ENCODE measurements at places on chromosomes 7 and 10.
A peak's percentile ranks its signal among the peaks of the same experiment; 100 is the strongest.

DNA sequence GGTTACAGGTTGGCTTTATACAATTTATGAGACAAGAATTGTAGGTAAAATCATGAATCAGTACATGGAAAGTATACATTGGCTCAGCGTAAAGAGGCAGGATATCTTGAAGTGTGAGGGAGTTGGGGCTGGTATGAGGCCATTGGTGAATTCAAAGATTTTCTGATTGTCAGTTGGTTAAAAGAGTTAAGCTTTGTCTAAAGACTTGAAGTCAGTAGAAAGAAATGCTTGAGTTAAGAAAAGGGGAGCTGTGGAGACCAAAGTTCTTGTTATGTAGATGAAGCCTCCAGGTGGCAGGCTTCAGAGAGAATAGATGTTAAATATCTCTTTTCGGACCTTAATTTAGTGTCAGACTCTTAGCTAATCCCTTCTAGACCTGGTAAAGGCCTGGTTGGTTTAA lies 341.0 kb downstream of the GALNT17 start:
- no peak for DNase-seq

DNA sequence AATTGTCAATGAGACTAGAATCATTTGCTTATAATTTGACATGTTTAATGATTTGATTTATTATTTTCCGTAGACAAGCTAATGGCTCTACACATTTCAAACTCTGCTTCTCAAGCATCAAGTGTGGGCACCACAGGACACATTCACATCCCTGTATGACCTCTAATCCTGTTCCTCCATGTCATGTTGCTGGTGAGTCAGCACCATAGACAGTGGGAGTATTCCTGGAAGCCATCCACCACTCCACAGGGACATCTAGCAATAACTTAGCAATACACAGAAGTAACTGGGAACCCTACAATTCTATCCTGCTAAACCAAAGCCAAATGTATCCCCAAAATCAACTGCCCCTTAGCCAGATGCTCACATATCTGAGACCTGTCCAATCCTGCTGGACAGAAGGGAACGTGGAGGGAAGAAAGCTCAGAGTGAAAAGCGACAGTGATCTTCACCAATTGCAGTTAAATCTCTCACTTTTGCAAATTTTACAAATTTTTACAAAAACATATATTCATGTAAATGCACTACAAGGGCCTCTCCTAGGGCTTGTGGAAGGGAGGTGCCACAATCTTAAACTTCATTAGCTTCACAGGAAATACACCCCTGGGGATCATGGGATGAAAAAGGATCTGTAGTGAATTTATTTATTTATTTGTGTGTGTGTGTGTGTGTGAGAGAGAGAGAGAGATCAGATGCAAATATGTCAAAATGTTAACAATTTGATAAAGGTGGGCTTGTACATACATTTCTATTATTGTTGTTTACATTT lies 126.5 kb downstream of the GFRA1 start:
- DNase-seq: no peak

GRCh38 chr10:88810196-88810961 lies 7.8 kb downstream of the LIPM start:
- peak; percentile 63 for DNase-seq

DNA sequence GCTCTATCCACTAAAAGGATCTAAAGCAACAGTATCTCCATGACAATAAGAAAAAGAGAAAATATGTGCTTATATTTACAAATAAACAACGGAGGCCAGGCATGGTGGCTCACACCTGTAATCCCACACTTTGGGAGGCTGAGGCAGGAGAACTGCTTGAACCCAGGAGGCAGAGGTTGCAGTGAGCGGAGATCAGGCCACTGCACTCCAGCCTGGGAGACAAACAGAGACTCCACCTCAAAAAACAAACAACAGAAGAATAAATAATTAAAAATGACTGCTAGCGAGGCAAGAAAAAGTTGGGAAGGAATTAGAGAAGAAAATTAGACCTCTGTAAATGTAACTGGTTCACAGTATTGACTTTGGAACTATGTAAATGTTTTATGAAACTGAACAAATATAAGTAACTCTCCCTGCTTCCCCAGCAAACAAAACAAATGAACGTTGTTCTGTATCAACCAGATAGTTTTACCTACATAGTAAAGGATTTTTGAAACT lies 17.1 kb downstream of the TRIM24 start:
- no peak for DNase-seq

DNA sequence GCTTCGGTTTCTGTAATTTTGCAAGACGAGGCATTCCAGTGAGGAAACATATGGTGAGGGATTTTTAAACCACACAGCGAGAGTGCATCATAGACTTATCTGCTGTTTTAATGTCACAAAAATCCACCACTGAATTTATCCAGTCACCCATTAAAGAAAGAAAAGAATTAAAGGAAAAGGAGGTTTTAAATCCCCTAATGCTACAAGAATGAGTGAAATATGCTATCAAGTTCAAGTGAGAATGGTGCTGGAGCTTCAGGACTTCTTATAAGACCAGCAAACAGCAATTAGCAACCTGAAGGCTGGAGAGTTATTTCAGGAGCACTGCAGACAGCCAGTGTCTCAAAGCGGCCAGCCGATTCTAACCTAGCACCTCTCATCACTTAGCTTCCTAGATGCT lies 439.1 kb upstream of the MGMT start:
- no peak for DNase-seq

DNA sequence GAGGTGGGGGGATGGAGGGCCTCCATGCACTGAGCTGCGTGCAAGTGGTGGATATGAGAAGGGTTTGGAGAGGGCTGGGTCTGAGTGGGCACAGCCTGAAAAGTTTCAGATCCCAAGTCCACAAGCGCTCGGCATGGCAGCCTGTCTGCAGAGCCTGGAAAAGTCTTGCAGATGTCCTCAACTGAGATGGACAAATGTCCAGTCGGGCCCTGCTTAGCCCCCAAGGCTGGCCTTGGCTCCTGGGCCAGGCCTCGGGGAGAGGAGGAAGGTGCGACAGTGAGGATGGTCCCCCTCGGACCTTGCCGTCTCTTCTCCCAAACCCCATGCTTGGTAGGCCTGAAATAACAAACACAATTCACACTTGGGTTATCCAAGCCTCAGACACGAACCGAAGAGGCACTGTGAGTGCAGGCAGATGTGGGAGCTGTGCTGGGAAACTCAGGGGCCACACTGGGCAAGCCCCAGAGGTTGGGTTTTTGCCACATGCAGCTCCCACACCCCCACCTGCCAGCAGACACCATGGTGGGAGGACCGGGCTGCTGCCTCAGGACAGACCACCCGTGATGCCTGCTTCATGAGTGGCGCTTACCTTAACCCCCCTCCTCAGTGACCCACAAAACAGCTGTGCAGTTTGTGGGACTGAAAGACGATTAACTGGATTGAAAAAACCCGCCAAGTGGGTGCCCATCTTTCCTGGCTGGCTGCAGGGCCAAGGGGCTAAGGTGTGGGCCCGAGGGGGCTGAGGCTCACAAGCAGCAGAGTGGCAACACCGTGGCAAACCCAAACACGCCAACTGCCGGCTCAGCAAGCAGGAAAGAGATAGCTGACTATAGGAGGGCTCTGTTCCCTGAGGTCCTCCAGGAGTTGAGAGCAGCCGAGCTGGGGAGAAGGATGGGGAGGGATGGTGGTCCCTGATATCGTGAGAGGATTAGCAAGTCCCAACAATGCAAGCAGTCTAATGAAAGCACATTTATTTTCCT lies 156.8 kb downstream of the RNF216 start:
- DNase-seq: no peak

DNA sequence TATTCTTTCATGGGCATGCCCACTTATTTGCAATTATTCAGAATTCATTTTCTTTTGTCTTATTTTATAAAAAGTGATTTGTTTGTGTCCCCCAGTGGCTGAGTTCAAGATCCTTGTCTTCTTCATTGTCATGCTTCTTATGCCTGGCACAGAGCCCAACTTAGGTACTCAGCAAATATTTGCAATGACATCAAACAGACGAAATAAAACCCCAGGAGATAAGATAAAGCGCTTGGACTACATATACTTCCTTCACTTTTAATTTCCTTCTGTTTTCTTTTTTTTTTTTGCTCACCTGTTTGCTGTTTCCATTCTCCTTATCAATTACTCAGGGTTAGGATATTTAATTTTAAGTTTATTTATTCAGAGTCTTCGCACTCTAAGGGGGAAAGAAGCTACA lies 225.0 kb downstream of the SDHAF3 start:
- no peak for DNase-seq

GRCh38 chr10:84179059-84179710 lies 5.6 kb downstream of the GPR15LG start:
- peak; percentile 77 for DNase-seq

DNA sequence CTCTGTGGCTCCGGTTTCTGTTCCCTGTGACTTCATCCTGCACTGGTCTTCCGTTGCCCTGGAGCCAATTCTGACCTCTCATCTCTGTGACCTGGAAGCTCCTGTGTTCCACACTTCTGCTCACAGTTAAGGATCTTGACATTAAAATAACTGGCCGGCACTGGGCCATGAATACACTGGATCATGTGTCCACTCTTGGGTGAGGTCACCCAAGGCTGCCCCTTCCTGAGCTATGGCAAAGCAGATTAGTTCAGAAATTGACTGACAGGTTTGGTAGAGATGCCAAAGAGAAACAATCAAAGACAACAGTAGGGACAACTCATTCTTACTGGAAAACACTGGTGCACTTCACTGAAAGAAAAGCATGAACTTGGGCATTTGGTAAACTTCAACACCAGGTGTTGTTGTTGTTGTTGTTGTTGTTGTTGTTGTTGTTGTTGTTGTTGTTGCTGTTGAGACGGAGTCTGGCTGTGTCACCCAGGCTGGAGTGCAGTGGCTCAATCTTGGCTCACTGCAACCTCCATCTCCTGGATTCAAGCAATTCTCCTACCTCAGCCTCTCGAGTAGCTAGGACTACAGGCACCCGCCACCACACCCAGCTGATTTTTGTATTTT lies 36.7 kb upstream of the GRID1 start:
- no peak for DNase-seq

DNA sequence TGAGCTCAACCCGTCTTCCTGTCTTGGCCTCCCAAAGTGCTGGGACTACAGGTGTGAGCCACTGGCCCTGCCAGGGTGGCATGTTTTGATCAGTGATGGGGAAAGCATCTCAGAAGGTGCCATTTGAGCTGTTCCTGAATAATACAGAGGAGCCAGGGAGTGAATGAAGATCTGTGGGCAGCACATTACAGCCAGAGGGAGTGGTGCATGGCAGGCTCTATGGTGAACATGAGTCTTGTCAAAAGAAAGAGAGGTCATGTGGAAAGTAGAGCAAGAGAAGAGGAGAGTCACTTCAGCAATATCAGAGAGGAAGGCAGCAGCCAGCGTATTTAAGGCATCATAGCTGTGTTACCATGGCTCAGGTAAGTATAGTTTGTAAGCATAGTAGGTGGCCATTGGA lies 275.7 kb upstream of the LRGUK start:
- no peak for DNase-seq

GRCh38 chr7:69515495-69516212 lies 82.6 kb upstream of the AUTS2 start:
- DNase-seq: no peak

- no peak for DNase-seq
These were observed 1183.7 kb upstream of the CELF2 start for GRCh38 chr10:9833942-9834341.

- DNase-seq: no peak
These were observed 95.4 kb upstream of the AFAP1L2 start for GRCh38 chr10:114499630-114500190.

DNA sequence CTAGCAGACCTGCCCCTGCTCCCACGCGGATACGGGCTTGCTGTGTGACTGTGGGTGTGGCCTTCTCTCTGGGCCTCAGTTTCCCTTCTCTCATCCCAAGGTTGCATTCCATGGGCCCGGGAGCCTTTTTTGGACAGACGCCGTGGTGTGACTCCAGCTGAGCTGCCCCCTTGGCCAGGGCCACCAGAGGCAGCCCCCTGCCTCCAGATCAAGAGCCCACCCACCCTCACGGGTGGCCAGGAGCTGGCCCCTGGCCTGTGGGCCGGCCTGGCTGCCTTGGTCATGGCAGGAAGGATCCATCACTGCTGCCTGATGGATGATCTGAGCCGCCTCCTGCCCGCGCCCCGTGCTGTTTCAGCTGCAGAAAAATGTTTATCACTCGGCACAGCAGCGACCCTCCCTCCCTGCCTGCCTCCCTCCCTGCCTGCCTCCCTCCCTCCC lies 27.8 kb upstream of the ELFN1 start:
- DNase-seq: no peak

GRCh38 chr10:52703898-52704297 lies 68.7 kb downstream of the MBL2 start:
- DNase-seq: no peak

GRCh38 chr7:150977382-150978125 lies 567 bp downstream of the KCNH2 start:
- no peak for DNase-seq

- no peak for DNase-seq
These were observed 103.7 kb downstream of the TRIM24 start for GRCh38 chr7:138563808-138564207.

GRCh38 chr10:112938808-112939482 lies 11.1 kb upstream of the TCF7L2 start:
- no peak for DNase-seq

DNA sequence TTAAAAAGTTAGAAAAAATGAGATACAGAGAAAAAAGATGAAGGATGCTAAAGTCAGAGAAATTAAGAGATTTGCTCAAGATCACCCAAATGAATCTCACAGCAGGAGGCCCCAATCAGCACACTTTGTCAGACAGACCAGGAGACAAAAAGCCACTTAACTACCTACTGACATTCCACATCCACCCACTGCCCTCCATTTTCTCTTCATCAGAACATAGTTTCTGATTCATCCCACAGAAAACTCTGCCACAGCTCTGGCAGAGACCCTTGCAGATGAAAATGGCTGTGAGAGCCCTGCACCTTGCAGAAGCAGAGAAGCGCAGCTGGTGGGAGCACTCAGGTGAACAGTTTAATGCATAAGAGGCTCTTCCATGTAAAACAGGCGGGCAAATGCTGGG lies 26.6 kb downstream of the DGKI start:
- DNase-seq: no peak

DNA sequence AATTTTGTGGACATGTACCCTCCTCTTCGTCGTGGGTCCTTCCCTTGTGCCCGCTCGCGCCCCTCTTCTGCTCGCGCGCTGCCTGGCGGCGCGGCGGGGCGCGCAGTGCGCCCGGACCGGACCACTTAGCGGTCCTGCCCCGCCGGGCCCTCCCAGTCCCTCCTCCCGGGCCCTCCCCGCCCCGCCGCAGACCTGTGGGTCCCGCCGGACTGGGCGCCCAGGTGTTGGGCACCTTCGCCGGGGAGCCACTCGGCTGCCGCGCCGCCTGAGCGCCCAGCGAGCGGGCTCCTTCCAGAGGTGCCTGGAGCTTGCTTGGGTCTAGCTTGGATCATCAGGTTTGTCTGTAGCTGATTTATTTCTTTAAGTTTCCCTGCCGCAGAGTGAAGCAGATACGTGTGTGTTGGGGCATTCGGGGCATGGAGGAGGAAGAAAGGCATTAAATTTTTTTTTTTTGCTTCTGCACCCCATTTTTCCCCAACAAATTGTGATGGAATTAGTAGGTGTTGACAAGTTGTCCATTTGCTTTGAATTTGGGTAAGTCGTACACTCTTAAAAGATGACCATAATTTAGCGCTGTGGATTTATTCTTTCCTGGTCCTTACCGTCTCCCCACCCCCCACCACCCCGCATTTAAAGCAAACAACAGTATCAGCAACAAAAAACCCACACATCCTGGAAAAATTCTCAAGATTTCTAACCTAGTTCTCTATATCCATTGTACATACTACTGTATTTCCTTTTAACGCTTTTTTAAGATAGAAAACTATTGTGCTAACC lies 905 bp downstream of the C1GALT1 start:
- peak; percentile 23 for DNase-seq

Data from fibroblast of gingiva (primary cell).